NCI-H82 (cell line): ENCODE measurements at places on chromosomes 7 and 10.

DNA sequence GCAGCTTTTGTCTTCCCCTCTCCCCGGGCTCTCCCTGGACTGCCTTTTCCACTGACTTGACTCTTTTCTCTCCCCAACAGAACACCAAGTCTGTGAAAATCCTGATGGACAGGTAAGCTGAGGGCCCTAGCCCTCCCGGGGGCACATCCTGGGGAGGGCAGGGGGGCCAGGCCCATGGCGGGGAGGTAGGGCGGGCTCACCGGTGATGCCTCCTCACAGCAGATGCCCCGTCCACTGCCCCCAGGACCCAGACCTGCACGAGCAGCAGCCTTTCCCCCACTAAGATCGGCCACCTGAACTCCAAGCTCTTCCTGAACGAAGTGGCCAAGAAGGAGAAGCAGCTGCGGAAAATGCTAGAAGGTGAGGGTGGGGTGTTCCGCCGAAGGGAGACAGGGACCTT, 11.7 kb downstream of the TRIM8 start:
- no peak for DNase-seq

GRCh38 chr10:7475046-7475911, 64.4 kb upstream of the SFMBT2 start:
- DNase-seq, result peak; percentile 21

GRCh38 chr7:144862612-144863319, 26.9 kb upstream of the TPK1 start:
- no peak for DNase-seq

GRCh38 chr10:33211106-33211878, 123.2 kb downstream of the NRP1 start:
- no peak for DNase-seq

DNA sequence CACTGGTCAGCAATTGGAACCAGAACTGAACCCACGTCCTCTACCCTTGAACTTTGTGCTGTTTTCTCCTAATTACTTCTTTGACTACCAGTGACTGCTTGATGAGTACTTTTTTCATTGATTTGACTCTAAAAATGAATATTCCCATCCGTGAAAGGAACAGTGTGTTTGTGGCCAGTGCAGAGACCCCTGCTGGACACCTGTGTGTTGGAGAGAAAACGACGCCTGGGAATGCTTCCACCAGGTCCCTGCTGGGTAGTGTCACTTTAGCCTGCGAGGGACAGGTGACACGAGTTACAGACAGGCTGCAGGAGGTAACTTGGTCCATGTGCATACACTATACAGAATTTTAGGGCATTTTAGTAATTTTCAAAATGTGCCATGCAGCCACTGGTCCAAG, 6.8 kb upstream of the GJD4 start:
- DNase-seq, result no peak

- no peak for DNase-seq
Observed at GRCh38 chr7:125747966-125748365, 818.3 kb upstream of the POT1 start.

GRCh38 chr7:80935991-80936780, 17.3 kb upstream of the SEMA3C start:
- DNase-seq, result peak; percentile 14

GRCh38 chr7:141209454-141209853, 135.6 kb downstream of the TMEM178B start:
- DNase-seq, result no peak

DNA sequence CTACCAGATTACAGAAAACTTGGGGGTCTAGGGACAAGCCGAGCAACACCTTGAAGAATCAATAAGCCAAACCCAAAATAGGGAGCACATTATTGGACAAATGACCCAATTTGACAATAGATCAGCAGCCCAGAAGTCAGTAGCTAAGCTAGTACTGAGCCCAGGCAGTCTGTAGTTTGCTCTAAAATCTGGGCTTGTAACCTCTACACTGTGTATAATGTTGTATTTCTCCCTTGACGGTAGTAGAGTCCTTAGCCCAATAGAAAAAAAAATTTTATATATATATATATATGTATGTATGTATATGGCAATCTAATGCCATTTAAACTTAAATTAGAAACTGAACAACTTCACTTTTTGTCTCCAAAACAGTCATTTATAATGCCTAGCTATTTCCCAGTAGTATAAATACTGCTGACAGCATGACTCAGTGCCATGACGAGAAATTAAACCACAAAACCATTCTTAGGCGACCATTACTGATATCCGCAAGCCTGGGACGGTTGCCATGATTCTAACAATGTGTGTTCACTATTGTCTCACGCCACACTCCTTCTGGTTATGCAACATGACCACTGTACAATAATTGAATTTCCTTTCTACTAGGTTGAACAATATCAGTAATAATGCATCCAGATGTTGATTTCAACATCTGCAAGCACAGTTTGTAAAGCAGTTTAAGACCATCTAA, 110.5 kb downstream of the IPMK start:
- DNase-seq, result no peak
